Kidney glomerular epithelial cell (primary cell): ENCODE measurements at places on chromosomes 12 and 14.
A peak's percentile ranks its signal among the peaks of the same experiment; 100 is the strongest.

DNA sequence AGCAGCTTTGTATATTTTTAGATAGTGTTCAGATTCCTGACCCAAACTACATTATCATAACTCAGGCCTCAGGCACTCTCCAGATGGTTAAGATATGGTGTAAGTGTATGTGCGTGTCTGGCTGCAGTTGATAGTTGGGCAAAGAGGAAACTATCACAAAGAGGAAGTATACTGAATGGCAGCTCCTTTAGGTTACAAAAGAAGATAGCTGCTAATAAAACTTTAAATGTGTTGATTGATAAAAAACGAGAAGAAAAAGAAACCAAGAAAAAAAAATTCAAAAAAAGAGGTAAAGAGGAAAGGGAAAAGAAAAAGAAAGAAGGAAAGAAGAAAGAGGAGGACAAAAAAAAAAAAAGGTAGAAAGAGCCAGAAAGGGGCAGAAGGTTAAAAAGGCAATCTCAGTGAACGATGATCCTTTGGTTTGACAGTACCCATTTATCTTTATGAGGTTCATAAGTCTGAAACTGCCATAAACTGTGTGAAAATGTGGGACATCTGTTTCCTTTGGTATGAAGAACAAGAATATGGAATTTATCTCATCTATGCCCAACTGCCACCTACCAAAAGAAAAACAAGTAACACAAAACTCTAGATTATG, 42.2 kb downstream of the TAOK3 start:
- DNase-seq = no peak

DNA sequence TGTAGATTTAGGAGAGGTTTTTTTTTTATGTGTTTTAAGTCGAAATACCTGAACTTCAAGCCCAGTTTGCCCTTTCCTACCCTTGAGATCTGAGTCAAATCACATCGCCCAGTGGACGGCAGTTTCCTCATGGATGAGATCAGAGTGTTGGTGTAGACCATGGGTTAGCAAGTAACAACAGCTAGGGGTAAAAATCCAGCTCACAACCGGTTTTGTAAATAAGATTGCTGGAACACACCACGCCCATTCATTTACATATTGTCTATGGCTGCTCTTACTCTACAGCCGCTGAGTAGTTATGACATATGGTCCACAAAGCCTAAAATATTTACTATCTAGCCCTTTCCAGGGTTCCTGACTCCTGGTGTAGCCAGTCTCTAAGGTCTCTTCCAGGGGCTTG, 158.5 kb upstream of the PLEKHG7 start:
- DNase-seq = no peak

GRCh38 chr14:23181453-23181852, 2.0 kb downstream of the SLC7A8 start:
- no peak for DNase-seq

GRCh38 chr14:103066399-103066798, 9.1 kb upstream of the CDC42BPB start:
- DNase-seq = no peak

GRCh38 chr12:115261691-115262398, 577.9 kb upstream of the TBX3 start:
- no peak for DNase-seq

- DNase-seq = peak; percentile 36
These were observed 303 bp downstream of the SAMD4A start for GRCh38 chr14:54567224-54567638.

DNA sequence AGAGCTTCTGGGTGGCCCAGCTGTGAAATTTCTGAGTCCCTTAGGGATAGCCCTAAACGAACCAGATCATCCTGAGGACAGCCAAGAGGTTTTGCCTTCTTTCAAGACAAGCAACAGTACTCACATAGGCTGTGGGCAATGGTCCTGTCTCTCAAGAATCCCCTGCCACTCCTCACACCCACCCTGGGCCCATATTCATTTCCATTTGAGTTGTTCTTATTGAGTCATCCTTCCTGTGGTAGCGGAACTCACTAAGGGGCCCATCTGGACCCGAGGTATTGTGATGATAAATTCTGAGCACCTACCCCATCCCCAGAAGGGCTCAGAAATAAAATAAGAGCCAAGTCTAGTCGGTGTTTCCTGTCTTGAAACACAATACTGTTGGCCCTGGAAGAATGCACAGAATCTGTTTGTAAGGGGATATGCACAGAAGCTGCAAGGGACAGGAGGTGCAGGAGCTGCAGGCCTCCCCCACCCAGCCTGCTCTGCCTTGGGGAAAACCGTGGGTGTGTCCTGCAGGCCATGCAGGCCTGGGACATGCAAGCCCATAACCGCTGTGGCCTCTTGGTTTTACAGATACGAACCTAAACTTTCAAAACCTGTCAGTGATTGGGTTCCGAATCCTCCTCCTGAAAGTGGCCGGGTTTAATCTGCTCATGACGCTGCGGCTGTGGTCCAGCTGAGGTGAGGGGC, 38.9 kb downstream of the DAD1 start:
- DNase-seq = no peak
